ENCODE measurements at places on chromosomes 5 and 9. TPM values are rescaled to one million over a fixed set of nuclear protein-coding genes. Genes with fewer than 3 reads are reported as not detected.

The HTR4 gene
- not detected for total RNA-seq

The CCNJL gene
- 0.44 TPM for total RNA-seq

The INSL4 gene
- not detected for total RNA-seq

The LTC4S gene
- total RNA-seq: 27.3 TPM

The FEM1C gene
- total RNA-seq: 20.7 TPM

The PLPP7 gene
- 24.6 TPM for total RNA-seq

The CTXN3 gene
- not detected for total RNA-seq

The SHISAL2B gene
- total RNA-seq: not detected

The C9 gene
- total RNA-seq: not detected

The SLC23A1 gene
- not detected for total RNA-seq

The CCL27 gene
- total RNA-seq: 45.1 TPM

The SCGB3A1 gene
- total RNA-seq: not detected

The SPARC gene
- 2,129 TPM for total RNA-seq

The GABRA1 gene
- not detected for total RNA-seq

GRCh38 chr5:179732918-179733771, 523 bp downstream of the MAML1 start:
- DNase-seq: peak; percentile 30

- no peak for DNase-seq
These were observed 372.5 kb upstream of the GRIA1 start for GRCh38 chr5:153118018-153118417.

- no peak for DNase-seq
These were observed 25.2 kb downstream of the MAP3K1 start for GRCh38 chr5:56840597-56840996.

DNA sequence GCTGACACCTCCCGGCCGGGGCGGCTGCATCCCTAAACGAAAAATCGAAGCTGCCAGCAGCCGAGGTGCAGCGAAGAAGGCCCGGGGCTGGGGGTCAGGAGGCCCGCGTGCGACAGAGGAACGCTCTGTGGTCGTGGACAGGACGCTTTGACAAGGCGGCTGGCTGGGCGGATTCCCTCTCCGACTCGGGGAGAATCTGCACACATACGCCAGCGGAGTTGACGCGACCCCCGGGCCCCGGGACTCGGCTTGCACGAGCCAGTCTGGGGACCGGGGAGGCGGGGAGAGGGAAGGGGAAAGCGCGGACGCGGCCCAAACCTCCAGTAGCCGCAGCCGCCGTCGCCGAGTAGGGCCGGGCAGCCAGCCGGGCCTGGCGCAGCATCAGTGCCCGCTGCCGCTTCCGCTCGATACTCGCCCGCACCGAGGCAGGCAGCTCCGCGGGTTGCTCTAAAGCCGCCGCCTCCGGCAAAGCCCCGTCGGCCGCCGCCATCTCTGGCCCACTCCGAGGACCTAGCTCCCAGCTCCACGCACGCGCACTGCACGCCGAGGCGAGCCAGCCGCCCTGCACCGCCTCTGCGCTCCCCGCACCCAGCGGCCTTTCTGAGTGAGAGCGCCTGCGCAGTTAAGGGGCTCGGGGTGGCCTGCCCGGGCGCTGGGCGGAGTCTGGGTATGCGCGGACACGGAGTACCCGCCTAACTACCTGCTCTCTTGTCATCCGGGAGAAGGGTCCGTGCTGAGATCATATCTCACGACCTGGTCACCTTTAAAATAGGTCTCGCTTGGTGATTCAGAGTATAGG, at the start of gene XPA:
XPA (minus strand) TSS at position 538 of the 799 bp plus-strand sequence; CDS start at position 490, 48 bp downstream.
- DNase-seq: peak; percentile 89

DNA sequence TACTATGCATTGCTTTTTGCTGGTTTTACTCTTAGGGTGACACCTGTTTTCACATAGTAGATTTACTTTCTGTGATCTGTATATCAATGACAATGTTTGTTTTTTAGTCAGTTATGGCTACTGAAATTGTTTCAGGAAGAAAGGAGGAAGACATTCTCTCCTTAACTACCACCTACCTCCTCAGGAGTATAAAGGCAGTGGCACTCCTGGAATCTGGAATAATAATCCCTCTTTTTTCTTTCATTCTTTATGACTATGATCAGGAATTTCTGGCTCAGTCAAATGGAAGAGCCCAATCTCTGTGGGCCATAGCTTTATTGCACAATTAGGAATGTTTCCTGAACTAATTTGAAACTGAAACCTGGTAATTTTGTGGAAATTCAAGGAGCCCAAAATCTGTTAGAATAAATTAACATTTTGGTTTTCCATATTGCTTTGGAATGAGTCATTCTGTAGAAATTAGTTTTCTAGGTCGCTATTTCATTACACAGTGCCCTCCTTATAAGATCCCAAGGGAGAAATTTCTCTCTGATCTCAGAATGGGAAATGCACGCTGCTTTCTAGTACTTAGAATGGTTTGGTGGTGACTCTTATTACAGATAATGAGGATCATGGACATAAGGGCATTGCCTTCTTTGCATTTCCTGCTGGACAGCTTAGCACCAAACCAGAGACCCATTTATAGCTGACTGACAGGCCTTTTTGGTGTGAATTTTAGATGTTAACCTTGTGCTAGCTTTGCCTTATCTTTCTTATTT, 95.3 kb upstream of the VLDLR start:
- no peak for DNase-seq

- no peak for DNase-seq
These were observed 161.9 kb downstream of the TRIO start for GRCh38 chr5:14305045-14305444.

GRCh38 chr9:106420511-106420944, 442.4 kb upstream of the ZNF462 start:
- no peak for DNase-seq

- no peak for DNase-seq
These were observed 68.2 kb downstream of the EBF1 start for GRCh38 chr5:159031513-159031912.

GRCh38 chr5:96315431-96315830, 117.6 kb downstream of the PCSK1 start:
- DNase-seq: no peak

- DNase-seq: no peak
These were observed 4.6 kb downstream of the NRG2 start for GRCh38 chr5:140038373-140038957.

DNA sequence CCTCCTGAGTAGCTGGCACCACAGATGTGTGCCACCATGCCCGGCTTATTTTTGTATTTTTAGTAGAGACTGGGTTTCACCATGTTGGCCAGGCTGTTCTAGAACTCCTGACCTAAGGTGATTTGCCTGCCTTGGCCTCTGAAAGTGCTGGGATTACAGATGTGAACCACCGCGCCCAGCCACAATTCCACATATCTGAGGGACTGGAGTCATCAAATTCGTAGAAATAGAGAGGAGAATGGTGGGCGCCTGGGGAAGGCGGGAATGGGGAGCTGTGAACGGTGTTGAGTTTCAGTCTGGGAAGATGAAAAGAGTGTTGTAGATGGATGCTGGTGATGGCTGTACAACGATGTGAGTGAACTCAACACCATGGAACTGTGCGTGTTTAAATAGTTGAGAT, 1.9 kb upstream of the ABO start:
- no peak for DNase-seq

GRCh38 chr5:18393565-18394442, 759.5 kb downstream of the TAF11L14 start:
- peak; percentile 18 for DNase-seq

- DNase-seq: no peak
These were observed 25.6 kb downstream of the ISOC1 start for GRCh38 chr5:129120158-129120581.

DNA sequence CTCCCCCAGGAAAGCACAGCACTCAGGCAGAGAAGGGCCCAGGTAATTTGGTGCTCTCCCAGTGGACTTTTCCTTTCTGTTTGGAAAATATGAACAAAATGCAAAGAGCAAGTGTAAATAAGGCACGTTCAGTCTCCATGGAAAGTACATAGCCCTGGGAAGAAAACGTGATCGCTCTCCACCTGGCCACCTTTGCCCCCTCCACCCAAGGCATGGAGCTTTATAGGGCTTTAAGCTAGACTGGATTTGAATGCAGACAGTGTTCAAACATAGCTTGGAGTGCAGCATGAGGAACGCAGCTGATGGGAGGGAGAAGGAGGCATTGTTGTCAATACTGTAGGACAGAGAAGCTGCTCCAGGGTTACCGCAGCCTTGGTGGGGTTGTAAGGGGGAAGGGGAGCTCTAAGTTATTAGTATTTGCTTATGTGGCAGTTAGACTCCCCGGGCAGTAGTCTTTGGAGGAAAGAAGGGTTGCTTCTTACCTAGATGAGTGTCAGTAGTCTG, 500.2 kb downstream of the SPOCK1 start:
- DNase-seq: no peak

- no peak for DNase-seq
These were observed 152.2 kb downstream of the ARHGAP26 start for GRCh38 chr5:142922223-142922952.

GRCh38 chr5:127933348-127933747, 150.2 kb upstream of the SLC12A2 start:
- DNase-seq: no peak

GRCh38 chr9:98080326-98080725, 23.8 kb downstream of the NANS start:
- no peak for DNase-seq

GRCh38 chr5:168802337-168802736, 223.2 kb upstream of the PANK3 start:
- DNase-seq: no peak

- DNase-seq: no peak
These were observed 134.6 kb upstream of the RASEF start for GRCh38 chr9:83197591-83197990.

DNA sequence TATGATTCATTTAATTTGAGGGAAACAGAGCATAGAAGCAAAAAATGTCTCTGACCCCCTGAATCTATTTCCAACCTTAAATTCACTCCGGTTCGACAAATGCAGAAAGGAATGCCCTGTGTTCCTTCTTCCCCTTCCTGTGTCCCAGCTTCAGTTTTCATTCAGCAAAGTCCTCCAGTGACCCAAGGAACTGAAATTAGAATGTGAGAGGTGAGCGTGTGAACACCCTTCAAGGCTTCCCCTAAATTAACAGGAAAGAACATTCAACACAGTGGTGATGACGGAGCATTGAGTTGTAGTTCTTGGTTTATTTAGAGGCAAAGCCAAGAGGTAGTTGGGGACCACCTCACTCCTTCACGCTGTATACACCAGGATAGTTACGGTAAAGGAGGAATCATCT, 97.6 kb upstream of the CTSL start:
- DNase-seq: no peak

GRCh38 chr5:174667526-174667925, 56.9 kb upstream of the MSX2 start:
- DNase-seq: no peak

DNA sequence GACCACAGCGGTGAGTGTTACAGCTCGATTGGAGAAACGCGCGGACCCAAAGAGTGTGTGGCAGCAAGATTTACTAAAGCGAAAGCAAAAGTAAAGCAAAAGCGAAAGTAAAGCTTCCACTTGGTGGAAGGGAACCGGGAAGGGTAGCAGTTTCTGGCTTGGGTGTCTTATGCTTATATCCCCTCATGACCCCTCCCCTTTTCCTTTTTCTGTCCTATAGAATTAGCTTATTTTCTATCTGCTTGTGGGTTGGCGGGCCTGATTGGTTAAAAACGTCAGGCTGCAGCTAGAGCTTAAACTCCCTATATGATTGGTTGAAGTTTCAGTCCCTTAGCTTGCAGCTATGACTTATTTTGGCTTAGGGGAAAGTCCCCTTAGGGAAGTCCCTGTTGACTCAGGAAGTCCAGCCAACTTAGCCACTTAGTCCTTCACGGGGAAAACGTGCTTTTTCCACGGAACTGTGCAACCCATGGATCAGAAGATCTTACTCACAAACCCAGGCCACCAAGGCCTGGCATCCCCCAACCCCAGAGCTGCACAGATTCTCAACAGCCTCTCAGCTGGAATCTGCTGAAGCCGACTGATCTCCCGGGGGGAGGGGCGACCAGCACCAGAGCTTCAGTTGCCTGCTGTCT, 114.2 kb upstream of the ADAMTS16 start:
- DNase-seq: no peak

DNA sequence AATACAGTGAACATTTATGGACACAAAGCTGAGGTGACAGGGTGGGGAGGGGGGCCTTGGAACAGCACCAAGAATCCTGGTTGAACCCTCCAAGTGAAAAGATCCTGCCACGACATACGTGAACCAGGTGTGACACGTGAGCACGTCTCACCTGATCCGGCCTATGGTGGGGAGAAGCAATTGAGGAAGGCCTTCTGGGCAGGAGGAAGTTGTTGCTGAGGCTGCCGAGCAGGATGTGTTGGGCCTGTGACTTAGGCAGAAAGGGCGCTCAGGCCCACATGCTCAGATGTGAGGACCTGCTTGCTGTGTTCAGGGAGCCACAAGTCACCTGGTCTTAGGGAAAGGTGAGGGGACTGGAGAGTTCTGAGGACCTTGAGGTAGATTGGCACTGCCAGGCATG, 2.5 kb upstream of the MAPK9 start:
- no peak for DNase-seq

DNA sequence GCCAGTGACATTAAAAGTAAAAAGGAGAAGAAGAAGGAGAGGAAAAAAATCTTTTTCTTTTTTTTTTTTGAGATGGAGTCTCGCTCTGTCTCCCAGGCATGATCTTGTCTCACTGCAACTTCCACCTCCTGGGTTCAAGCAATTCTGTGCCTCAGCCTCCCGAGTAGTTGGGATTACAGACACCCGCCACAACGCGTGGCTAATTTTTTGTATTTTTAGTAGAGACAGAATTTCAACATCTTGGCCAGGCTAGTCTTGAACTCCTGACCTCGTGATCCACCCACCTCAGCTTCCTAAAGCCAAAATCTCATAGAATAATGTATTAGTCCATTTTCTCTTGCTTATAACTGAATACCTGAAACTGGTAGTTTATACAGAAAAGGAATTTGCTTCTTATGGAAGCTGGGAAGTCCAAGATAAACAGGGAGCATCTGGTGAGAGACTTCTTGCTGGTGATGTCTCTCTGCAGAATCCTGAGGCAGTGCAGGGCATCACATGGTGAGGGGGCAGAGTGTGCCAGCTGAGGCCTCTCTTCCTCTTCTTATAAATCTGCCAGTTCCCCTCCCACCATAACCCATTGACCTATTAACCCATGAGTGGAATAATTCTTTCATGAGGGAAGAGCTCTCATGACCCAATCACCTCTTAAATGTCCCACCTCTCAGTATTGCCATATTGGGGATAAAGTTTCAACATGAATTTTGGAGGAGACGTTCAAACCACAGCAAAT, 466.3 kb downstream of the GADD45G start:
- DNase-seq: no peak

DNA sequence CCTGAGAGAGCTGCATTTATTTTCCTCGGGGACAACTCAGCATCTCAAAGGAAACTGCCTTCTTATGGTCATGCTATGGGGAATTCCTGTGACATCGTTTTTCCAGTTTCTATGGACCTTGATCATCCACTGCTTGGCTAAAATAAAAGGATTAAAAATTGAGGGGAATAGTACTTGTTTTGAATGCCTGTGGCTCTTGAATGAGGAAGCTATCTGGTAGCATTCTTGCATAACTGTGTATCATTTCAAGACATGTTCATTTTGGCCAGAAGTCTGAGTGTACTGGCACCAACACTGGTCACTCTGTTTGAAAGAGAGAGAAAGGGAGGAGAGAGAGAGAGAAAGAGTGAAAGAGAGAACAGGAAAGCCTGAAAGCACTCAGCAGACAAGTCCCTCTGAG, 116.7 kb downstream of the DOCK2 start:
- DNase-seq: no peak

- no peak for DNase-seq
These were observed 85.3 kb upstream of the SIMC1 start for GRCh38 chr5:176152930-176153311.

GRCh38 chr5:179421144-179421901, 76.1 kb upstream of the ADAMTS2 start:
- DNase-seq: no peak

Data from tibial nerve (tissue), 4 donors.